ENCODE measurements at places on chromosomes 7 and 10. TPM values are rescaled to one million over a fixed set of nuclear protein-coding genes. Genes with fewer than 3 reads are reported as not detected.

DNA sequence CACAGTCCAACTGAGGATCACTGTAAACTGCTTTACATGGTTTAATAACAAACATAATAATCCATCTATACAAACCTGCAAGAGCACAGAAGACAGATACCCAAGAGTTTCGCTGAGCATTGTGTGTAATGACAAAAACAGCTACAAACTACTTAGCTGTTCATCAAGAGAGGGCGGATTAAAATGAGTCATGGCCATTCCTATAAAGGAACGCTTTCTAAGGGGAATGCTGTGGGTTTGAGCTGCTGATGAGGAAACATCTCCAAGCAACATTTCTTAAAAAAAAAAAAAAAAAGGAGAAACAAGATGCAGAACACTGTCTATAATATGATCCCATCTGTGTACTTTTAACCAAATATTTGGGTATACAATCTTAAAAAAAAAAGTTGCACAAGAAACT, 33.8 kb downstream of the VOPP1 start:
- no peak for DNase-seq

DNA sequence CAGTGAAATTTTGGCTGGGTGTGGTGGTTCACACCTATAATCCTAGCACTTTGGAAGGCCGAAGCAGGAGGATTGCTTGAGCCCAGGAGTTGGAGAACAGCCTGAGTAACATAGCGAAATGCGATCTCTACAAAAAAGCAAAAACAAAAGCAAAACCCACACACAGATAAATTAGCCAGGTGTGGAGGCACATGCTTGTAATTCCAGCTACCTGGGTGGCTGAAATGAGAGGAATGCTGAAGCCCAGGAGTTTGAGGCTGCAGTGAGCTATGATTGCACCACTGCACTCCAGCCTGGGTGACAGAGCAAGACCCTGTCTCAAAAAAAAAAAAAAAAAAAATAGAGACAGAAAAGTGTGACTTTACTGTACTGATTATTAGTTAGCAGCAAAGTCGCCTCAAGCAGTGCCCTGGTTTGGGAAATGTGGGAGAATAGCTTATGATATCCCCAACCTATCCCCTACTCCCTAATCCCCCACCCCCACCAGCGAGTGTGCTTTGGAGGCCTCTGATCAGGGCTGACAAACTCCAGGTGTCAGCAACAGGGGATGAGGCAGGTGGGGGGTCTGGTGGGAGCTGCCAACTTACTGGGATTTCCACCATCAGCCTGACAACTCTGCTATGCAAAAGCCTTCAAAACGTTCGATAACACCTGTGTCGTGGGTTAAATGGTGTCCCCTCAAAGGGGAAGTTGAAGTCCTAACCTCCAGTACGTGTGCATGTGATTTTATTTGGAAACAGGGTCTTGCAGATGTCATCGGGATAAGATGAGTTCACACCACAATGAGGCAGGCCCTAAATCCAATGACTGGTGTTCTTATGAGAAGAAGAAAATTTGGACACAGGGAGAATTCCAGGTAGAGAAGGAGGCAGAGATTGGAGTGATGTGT, 124.7 kb upstream of the SDK1 start:
- no peak for DNase-seq

GRCh38 chr7:51316666-51317581, at the start of gene COBL:
TSS of gene COBL (minus strand) at chr7:51316809. CDS start at chr7:51316633, 176 bp downstream.
- peak; percentile 39 for DNase-seq

DNA sequence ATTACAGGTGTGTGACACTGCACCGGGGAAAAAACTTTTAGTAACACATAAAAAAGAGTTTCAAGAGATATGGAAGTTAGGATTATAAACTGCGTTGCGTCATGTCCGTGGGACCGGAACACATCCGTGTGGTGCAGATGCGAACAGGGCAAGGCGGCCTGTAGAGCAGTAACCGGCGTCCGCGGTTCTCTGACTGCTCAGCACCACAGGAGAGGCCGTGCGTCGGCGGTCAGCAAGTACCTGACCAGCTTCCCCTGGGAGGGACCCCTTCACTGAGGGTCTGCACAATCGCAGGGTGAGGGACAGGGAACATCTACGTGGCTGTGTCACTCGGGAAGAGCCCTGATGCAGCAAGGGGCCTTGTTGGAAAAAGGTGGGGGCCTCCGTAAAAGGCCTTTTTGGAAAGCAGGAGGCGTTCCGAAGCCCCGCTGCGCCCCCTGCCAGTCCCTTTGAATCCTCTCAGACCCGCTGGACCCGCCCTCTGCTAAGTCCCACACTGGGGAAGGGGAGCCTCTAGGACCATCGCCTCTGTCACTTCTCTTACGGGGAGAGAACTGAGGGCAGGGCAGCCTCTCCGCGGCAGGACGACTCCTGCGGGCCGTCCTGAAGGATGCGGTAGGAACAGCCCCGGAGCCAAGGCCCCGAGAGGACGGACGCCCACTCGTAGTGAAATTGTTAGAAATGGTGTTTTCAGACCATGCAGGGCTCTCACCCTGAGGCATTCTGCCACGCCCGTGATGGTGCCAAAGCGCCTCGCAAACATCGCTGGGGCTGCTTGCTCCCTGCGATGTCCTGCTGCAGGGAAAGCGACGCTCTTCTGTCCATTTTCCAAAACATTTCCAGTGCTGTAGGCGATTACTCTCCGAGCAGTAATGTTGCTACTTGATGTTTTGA, 771.6 kb upstream of the COBL start:
- peak; percentile 22 for DNase-seq

DNA sequence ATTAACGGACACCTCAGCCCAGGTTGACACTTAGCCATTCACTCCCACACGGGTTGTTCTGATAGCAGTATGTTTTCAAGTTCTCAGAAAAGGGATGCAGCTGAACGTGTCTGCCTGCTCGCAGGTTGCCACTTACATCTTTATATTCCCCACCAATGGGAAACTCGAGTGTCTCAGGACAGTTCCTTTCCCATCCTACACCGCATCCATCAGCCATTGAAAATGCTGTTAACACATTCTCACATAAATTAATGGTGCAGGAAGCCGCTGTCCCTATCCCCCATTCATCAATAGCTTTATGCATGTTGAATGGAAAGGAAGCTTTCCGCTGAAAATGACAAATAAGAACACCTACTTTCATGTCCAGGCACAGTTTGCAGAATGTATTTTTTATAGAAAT, 1.7 kb upstream of the FGFR2 start:
- no peak for DNase-seq

Gene FAM180A
- 3.6 TPM for total RNA-seq

- DNase-seq = no peak
These were observed 122.3 kb downstream of the VIPR2 start for GRCh38 chr7:159022238-159022993.

Gene LIPJ
- not detected for total RNA-seq

DNA sequence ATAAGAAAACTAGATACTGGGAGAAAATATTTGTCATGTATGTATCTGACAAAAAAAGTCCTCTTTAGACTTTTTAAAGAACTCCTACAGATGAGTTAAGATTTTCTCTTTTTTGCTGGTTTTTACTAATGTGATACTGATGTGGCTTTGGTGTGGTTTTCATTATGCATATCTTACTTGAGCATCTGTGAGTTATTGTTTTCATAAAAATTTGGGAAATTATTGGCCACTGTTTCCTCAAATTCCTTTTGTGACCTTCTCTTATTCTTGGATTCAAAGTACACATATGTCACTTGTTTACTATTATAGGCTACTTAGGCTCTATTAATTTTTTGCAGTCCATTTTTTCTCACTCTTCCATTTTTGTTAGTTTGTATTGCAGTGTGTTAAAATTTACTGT, 89.0 kb downstream of the PPP1R9A start:
- no peak for DNase-seq

DNA sequence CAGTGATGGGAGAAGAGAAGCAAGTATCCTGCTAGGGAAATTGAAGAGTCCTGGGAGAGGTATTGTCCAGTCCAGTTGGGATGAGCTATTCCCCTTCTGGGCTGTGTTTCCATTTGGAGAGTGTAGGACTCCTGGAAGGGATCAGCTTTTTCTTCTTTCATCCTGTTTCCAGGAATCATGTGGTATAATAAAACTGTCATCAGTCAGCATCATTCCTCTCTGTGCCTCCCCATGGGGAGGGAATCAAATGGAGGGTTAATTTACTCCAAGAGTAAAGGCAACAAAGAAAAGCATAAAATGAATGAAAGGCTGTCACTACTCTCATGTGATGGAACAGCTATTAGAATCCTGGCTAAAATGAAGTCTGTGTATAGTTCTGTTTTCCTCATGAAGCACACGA, 429.9 kb downstream of the SORCS3 start:
- no peak for DNase-seq

DNA sequence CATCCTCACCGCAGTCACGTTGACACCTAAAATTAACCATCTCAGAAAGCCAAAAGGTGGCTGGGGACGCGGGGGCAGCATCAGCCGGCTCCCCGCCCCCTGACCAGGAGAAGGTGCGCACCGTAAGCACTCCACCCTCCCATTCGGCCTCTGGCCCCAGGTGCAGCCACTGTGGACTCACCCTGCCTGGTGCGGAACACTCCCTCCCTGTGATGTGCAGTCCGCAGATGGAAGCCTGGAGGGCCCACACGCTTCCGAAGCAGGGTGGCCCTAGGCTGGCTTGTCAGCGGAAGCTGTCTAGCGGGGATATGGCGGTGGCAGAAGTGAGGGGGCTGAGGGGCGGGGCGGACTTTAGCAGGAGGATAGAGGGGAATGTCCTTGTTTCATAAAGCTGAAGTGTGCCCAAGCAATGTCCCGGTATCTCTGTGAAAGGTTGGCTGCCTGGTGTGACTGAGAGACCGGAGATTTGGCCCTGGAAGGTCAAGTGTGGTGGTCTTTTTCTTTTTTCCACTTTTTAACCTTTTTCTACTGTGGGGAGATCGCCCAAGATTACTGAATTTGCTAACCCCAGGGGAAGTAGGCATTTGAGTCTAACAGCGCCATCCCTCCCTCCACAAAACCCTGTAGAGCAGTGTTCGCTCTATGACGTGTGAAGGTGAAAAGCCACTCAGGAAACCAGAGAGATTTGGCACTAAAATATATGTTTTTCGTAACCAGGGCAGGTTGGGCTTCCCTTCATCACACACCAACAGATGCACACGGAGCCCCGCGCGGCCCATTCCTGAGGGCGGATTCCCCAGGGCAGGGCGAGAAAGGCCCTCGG, 74.7 kb downstream of the CXCL12 start:
- no peak for DNase-seq

GRCh38 chr10:122567056-122567660, 6.6 kb downstream of the DMBT1 start:
- no peak for DNase-seq

- DNase-seq = no peak
These were observed 30.1 kb downstream of the NUDCD3 start for GRCh38 chr7:44460325-44460724.

- no peak for DNase-seq
These were observed 97.3 kb downstream of the BTRC start for GRCh38 chr10:101451261-101451660.

GRCh38 chr10:69056129-69056528, 31.8 kb upstream of the SRGN start:
- DNase-seq = no peak

DNA sequence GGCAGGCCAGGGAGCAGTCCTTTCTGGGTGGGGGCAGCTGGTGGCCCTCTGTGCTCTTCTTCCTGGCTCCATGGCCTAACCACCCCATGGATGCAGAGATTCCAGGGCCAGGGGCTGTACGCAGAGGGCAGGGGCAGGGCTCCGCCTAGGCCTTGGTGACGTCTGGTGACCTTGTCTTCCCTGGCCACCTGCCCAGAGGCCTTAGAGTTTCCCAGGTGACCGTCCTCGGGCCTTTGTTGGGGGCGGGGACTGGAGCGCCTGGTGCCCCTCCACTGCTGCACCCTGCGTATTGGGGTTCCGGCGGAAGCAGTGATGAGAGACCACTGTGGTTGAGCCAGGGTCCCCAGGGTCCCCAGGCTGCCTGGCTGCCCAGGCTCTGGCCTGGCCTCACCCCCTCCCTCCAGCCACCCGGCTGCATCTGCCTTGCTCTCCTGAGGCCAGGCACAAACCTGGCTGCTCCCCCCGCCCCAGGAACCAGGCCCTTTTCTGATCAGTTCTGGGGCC, 10.3 kb downstream of the PWWP2B start:
- DNase-seq = peak; percentile 29

GRCh38 chr10:27536437-27536836, 32.3 kb downstream of the RAB18 start:
- DNase-seq = no peak

GRCh38 chr7:117596134-117596533, 116.3 kb downstream of the CFTR start:
- no peak for DNase-seq

GRCh38 chr7:89072081-89072480, 276.5 kb upstream of the TEX47 start:
- DNase-seq = no peak

Gene ACSM6
- total RNA-seq = not detected

- no peak for DNase-seq
These were observed 52.9 kb upstream of the IGFBP3 start for GRCh38 chr7:45973725-45974532.

Gene PDE6C
- not detected for total RNA-seq

DNA sequence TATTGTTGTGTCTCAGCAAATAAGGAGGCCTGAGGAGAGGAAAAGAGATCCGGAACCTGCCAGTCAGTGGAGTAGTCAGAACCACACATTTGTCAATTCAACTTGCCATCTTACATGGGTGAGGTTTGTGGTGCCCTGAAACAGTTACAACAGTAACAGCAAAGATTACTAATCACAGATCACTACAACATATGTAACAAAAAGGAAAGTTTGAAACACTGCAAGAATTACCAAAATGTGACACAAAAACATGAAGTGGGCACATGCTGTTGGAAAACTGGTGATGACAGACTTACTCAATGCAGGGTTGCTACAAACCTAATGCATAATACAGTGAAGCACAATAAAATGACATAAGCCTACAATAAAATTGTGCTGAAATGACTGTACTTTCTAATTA, 89.4 kb downstream of the LRRN3 start:
- DNase-seq = no peak

GRCh38 chr10:90969121-90969534, 48.2 kb upstream of the ANKRD1 start:
- DNase-seq = no peak

GRCh38 chr10:66983475-66983818, 57.6 kb downstream of the LRRTM3 start:
- no peak for DNase-seq

DNA sequence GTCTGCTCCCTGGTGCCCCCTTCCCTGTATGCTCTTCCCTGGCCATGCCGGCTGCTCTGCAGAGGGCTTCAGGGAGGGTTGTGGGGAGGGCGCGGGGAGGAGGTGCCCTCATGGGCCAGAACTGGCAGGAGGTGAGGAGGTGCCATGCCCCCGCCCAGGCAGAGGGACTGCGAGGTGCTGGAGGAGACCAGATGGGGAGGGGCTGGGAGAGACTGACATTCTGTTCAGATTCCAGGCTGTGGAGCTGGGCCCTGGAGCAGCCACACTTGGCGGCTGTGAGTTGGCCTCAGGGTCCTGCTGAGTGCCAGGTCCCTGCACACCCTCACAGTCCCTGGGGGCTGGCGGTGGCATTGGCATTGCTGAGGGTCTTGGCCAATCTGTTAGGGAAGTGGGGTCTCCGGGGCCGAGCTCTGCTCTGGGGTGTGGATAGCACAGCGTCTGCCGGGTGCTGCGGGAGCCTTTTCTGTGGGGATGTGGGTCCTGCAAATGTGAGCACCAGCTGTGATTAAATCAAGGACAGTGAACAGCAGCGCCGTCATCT, 25.4 kb downstream of the INPP5A start:
- DNase-seq = no peak

Gene CALY
- not detected for total RNA-seq

GRCh38 chr7:28005075-28005846, 175.3 kb downstream of the JAZF1 start:
- no peak for DNase-seq

Measured in left cardiac atrium (tissue), 4 donors.